ENCODE measurements at places on chromosomes 4 and X.

GRCh38 chrX:43349363-43349762, 306.7 kb upstream of the MAOA start:
- peak; percentile 22 for DNase-seq

- no peak for DNase-seq
Observed at GRCh38 chrX:6849716-6850414, 297.6 kb upstream of the STS start.

- DNase-seq: no peak
Observed at GRCh38 chrX:23797371-23798128, 14.6 kb downstream of the SAT1 start.

DNA sequence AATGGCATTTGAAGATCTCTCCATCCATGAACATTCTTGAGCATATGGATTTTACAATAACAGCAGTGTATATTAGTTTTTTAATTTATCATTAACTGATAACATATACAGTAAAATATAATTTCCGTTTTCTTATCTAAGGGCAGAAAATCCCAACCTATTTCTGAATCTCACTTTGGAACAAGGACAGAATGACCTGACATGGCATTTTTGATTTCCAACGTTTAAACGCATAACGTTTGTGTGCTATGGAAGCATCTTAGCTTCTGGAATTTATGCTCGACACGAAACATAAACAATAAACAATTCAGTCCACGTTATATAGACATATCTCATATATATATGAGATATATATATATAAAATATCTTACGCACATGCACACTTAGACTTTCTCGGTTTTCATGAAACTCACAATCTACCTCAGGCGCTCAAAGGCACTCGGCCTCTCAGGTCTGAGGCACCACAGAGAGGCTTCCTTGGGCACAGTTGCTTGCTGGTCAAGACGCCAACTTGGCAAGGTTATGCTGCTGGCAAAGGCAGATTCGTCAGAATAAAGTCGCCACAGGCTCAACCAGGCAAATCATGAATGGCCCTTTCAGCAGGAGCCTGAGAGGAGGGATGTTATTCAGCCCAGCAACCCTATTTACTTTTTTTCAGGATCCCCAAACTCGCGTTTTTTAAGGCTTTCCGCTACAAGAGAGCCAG, 1.0 kb upstream of the UGT8 start:
- no peak for DNase-seq

GRCh38 chr4:104571341-104571740, 76.6 kb upstream of the CXXC4 start:
- no peak for DNase-seq

DNA sequence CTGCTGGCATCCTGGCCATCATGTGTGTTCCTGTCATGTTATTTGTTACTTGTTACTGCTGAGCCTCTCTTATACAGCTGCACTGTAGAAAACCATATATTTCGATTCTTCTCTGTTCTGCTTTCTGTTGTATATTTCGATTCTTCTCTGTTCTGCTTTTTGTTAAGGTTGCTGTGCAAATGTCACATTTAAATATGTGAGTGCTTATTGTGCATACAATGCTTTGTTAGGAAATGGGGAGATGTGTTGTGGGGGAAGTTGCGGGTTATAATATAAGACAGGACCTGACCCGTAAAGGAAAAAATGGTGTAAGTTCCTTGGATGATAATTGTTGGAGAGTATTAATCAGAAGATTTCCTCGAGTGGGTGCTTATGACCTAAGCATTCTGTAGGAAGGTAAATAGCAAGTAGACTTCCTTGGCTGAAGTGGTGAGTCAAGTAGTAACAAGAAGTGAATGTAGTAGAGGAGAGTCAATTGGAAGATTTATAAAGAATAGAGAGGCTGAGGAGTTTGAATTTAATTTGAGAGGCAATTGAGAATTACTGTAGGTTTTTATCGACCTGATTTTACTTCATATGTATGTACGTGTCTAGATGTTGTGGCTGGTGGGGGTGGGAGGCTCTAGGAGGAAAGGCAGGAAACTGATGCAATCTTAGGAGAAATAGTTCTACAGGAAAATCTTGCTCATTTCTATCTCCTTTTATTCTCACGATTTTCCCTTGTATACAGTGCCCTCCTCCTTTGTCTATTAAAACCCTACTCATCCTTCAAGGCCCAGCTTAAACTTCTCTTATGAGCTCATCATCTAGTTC, 8.5 kb downstream of the OGT start:
- no peak for DNase-seq

DNA sequence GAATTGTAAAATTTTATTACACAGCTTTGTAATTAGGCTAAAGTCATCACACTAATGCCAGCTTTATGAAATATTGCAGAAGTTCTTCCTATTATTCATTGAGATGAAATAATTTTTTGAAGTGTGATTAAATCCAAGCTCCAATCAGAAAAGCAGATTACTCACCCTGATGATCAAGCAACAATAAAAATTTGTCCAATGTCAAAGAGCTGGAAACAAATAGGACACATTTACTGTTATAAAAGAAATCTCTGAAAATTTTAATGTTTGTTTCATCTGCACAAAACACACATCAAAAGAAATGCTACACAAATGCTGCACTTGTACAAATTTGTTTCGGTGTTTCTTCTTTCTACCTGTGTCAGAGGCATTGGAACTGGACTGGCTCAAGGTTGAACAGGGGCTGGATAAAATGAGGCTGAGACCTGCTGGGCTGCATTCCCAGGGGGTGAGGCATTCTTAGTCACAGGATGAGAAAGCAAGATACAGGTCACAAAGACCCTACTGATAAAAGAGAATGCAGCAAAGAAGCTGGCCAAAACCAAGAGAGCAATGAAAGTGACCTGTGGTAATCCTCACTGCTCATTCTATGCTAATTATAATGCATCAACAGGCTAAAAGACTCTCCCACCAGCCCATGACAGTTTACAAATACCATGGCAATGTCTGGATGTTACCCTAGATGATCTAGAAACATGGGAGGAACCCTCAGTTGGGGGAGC, 78.3 kb downstream of the GASK1B start:
- no peak for DNase-seq

DNA sequence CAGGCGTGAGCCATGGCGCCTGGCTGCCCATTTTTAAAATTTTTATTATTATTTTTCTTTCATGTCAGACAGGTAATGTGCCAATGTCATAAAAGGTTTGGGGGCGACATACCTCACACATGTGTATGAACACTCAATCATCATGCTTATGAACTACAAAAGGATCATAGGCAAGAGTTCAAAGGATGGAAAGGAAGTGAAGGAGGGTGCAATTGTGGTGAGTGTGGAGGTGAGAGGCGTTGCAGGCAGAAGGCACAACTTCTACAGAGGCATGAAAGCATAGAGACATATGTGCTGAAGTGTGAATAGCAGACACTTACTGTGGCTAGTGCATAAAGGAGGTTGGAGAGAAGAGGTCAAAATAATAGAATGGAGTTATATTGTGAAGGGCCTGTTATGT, 4.0 kb downstream of the IGFBP7 start:
- DNase-seq: no peak

GRCh38 chr4:77745792-77746191, 73.4 kb downstream of the CNOT6L start:
- no peak for DNase-seq

GRCh38 chr4:55079451-55080173, 45.8 kb downstream of the KDR start:
- DNase-seq: no peak

- no peak for DNase-seq
Observed at GRCh38 chr4:5209862-5210261, 158.6 kb downstream of the STK32B start.

DNA sequence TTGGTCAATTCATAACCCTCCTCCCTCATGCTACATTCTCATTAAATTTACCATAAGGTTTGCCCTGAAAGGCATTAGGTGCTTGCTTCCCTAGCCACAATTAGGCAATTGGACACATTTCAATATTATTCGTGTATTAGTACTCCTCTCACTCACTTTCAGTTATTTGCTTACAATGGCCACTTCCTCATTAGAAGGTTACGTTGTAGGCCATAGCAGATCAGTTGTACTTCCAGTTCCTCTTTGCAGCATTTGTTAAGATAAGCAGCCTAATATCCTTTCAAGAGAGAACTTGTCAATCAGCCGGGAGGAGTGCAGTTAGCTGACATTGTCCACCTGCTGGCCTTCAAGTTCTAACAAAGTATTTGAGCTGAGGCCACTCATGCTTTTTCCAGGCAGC, 1017.2 kb downstream of the PCDH7 start:
- no peak for DNase-seq

- no peak for DNase-seq
Observed at GRCh38 chr4:81512757-81513501, 41.2 kb upstream of the RASGEF1B start.

- DNase-seq: no peak
Observed at GRCh38 chr4:90162566-90162965, 35.4 kb downstream of the CCSER1 start.

DNA sequence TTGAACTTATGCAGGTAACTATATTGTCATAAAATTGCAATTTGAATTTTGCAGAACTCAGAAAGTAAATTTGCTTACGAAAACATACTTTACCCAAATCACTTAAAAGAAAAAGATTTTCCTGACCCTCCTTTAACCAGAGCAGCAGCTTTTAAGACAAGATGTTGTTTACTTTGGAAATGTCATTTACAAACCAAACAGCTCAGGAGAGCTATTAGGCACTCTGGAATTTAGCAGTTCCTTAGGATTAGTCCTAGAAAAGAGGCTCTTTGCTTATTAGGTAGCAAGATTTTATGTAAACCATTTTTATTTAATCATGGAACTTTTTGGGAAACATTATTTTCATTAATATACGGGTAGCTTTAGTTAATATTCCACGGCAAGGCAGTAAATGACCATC, 765.7 kb upstream of the POU3F4 start:
- DNase-seq: no peak

DNA sequence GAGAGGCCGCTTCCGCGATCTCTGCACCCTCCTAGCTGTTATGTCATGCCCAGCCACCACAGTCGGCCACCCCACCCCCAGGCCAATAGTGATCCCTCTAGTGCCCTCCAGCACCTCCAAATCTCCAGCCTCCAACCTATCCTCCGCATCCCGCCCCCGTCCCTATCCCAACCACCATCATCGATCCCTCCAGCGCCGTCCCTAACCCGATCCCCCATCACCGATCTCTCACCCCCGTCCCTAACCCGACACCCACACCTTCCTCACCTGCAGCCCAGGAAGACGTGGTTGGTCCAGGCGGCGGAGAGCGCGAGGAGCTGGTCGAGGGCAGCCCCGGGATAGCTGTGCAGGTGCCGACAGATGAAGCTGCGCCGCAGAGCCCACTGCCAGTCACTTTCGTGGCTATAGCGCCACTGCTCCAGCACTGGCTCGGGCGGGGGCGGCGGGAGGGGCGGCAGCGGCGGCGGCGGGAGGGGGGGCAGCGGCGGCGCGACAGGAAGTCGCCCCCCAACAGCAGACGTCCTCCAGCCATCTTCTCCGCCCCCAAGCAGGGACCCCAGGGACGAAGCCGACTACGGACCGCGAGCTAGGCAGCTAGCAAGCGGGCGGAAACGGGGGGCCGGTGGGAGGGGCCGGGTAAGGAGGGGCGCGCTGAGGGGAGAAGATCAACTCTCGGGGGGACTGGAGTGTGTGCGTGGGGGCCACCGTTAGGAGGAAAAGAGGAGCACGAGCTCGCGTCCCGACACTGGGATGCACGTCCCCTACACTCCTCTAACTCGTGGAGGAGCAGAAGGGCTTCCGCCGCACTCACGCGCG, 552 bp downstream of the NKRF start:
- peak; percentile 48 for DNase-seq

- no peak for DNase-seq
Observed at GRCh38 chr4:56433280-56433679, 2.1 kb downstream of the PPAT start.

- no peak for DNase-seq
Observed at GRCh38 chr4:128228845-128229795, 58.5 kb downstream of the PGRMC2 start.

DNA sequence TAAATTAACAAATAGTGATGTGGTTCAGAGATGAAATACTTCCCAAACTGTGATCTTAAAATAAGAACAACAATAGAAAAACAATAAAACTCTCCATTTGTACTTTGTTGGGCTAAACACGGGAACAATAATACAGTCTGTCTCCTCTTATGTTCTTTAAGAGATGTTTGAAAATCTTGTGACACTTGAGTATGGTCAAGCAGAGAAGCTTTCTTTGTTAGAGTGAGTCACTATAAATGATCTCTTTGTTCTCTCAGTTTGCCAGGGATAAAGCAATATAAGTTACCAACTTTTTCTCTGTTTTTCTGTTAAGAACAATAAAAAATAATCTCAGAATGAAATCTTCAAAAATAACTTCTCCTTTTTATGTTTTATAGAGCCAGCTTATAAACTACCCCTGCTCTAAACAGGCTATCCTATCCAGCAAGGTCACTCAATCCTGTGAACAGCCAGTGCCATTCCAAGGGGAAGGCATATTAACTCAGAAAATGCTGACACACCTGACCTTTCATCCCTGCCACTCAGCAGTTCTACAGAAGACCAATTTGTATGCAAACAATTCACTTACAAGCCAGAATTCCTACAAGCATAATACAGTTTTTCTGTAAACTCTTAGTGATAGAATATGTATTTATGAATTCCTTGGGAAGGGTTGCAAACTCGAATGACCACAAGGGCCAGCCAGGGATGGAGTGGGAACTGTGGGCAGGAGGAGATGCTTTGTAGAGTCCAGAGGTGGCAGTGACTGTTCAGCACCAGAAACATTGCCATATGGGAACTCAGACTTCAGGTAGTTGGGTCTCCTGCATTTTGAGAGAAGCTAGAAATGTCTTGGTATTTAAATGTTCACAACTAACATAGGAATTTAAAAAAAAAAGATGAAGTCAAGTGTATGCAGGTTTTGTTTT, 52.2 kb downstream of the AFM start:
- DNase-seq: no peak

DNA sequence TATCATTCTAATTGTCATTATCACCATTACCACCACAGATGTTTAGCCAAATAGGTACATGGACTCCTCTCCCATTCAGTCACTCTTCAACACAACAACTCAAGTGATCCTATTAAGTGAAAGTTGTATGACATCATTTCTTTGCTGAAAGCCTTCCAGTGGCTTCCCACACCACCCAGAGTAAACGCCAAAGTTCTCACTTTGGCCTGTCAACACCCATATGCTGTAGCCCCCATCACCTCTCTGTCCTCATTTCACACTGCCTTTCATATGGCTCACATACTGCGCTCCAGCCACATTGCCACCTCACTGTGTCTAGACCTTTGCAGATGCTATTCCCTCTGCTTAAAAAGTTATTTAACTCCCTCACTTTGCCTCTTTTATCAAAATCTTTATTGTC, 682.3 kb downstream of the ADGRL3 start:
- DNase-seq: no peak

Measured in activated naive CD8-positive, alpha-beta T cell treated with anti-CD3 and anti-CD28 coated beads, Interleukin-2, amount 50 U/mL, for 24 hours (primary cell).